ENCODE measurements at places on chromosomes 7 and 10.

- no peak for DNase-seq
Measured at GRCh38 chr7:152891160-152891621, 131.6 kb downstream of the ACTR3B start.

- DNase-seq, result no peak
Measured at GRCh38 chr7:112184455-112184854, 21.7 kb downstream of the DOCK4 start.

- DNase-seq, result no peak
Measured at GRCh38 chr10:31749981-31750840, 178.4 kb downstream of the ARHGAP12 start.

DNA sequence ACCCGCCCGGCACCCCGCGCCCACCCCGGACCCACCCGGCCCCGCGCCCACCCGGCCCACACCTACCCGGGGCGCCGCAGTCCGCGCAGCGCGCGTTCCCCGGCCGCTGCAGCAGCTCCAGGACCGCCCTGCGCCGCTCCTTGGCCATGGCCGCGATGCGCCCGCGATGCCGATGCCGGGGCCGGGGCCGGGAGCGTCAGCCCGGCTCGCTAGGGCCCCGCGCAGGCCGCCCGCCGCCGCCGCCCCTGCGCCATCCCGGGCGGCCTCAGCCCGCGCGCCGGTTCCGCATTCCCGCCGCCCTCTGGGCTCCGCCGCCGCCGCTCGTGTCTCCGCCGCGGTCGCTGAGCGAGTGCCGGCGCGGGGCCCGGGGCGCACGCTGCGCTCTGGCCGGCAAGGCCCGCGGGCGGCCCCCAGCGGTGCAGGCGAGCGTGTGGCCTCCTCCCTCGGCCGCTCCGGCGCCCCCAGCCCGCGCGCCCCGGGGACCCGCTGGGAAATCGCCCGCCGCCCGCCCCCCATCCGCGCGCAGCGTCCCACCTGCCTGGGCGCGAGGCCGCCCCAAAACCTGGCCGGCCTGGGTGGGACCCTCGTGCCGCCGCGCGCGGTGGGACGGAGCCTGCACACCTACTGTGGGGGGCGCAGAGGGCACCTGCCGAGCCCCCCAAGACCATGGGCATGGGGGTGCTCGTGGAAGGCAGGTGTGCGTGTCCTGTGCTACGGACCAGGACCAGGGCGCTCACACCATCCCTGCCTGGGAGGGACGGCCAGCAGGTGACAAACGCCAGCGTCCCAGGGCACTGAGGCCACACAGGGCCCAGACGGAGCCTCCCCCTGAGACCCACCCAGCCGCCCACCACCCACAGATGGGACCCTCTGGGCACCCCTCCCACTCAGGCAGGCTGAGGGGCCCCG, at the start of gene ADAP1:
Gene ADAP1, minus strand, starts transcription at position 351 of the 909 bp plus-strand sequence. Its CDS starts 203 bp downstream, at position 148.
- peak; percentile 59 for DNase-seq

GRCh38 chr10:128851726-128852125, 615.3 kb upstream of the MGMT start:
- no peak for DNase-seq

DNA sequence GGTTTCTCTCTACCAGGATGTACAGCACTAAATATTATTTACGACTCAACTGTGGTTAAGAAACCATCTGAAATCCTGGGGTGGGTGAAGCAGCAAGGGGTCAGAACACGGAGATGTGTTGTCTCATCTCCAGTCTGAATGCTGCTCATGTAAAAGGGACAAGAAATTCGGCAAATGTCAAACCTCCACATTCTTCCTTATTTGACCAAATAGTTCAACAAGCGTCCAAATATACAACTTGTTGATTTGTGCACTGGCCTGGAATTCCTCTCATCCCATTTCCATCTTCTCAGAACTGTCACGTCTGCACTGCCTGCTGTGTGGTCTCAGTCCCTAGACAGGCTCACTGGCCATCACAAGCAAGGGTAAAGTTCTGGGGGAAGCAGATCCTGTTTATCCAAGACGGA, 520.0 kb downstream of the PARD3 start:
- no peak for DNase-seq

DNA sequence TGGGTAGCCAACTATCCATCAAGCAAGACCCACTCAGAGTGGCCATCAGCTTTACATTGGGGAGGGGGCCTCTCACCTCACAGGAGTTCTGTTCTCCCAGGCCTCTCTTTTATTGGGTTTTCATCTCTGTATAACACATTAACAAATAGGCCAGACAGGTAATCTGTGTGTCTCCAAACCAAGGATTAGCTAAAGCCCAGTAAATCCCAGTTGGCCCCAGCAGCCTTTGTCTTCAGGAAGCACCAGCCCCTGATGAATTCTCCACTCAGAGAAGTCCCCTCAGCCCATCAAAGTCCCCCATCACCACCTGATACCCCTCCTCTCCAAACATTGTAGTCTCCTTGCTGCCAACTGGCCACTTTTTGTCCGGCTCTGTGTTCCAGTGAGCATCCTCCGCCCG, 16.9 kb upstream of the SLF2 start:
- no peak for DNase-seq

GRCh38 chr7:106855540-106856132, 9.4 kb upstream of the PIK3CG start:
- no peak for DNase-seq

GRCh38 chr7:90570373-90570959, 25.7 kb upstream of the CDK14 start:
- DNase-seq, result no peak

DNA sequence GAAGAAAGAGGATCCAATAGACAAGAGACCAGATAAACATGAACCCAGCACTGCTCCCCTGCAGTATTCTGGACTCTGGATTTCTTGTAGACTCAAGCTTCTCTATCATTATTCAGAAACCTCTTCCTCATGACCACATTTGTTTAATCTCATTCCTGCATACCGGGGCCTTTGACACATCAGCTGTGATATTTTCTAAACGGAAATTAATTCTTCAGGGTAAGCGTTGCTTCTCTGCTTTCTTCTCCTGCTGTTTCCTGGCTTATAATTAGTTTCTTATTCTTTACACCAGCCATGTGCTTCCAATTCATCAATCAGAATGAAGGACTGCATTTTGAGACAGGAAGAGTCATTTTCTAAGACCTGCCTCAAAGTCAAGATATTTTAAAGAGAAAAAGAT, 54.2 kb upstream of the TARP start:
- no peak for DNase-seq

- DNase-seq, result no peak
Measured at GRCh38 chr10:78549140-78549935, 515.7 kb downstream of the RPS24 start.

DNA sequence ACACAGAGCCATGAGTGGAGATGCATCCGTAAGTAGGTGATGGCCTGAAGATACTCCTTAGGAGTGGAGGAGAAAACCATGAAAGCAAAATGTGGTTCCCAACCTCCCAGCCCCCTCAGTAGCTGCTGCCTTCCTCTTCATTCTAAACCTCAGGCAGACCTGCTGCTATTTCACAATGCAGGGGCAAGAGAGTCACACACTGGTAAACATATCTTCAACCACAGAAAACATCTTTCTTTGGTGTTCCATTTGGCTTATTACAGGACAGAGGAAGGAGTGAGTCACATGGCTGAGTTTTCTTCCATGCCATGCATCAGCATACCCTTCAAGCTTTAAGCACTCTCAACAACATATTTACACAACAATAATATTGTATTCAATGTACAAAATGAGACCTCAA, 342.1 kb downstream of the BMPER start:
- no peak for DNase-seq

- DNase-seq, result no peak
Measured at GRCh38 chr10:52883996-52884871, 111.7 kb upstream of the MBL2 start.

GRCh38 chr7:30214651-30215137, 69.7 kb upstream of the ZNRF2 start:
- DNase-seq, result no peak

GRCh38 chr7:143938379-143939243, 3.6 kb downstream of the OR2F2 start:
- DNase-seq, result no peak

- peak; percentile 16 for DNase-seq
Measured at GRCh38 chr10:25113191-25114035, 61.4 kb upstream of the GPR158 start.

DNA sequence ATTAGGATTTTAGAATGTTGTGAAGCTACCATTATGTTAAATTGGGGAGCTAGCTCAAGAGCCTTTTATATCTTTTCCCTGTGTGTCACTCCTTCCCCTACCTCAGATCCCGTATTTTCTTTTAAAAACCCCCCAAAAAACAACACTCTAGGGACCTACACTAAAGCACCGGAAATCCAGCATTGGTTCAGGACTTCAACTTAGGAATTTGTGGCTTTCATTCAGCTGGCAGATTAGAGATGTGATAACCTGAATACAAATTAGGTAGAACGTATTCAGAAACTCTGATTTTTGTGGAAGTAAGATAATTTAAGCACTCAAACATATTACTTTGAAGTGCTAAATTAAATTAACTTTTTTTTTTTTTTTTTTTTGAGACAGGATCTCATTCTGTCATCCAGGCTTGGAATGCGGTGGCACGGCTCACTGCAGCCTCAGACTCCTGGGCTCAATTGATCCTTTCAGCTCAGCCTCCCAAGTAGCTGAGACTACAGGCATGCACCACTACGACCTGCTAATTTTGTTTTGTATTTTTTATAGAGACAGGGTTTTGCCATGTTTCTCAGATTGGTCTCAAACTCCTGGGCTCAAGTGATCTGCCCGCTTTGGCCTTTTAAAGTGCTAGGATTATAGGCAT, 6.8 kb downstream of the TBC1D12 start:
- no peak for DNase-seq

DNA sequence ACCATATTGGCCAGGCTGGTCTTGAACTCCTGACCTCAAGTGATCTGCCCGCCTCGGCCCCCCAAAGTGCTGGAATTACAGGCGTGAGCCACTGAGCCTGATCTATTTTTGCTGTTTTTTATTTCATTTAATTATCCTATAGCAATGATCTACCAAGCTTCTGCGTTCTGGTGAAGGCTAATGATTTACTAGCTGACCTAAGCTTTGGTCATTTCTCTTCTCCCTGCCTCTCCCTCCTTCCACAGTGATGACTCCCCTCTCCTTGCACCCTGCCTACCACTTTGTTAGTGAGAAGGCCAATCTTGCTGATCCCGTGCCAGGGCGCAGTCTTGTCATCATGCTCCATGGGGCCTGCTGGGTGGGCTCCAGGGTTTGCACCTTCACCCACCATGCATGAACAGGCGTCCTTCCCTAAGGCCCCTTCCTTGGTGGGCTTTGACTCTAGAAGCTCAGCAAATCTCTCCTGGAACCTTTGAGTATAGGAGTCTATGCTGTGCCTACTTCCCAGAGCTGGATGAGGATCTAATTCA, 11.9 kb upstream of the ZCCHC24 start:
- DNase-seq, result no peak

- DNase-seq, result no peak
Measured at GRCh38 chr10:76007667-76008181, 576.3 kb downstream of the LRMDA start.

- no peak for DNase-seq
Measured at GRCh38 chr7:31858055-31858454, 171.0 kb downstream of the PPP1R17 start.
